Glutamatergic neuron (in vitro differentiated cells): ENCODE measurements at places on chromosomes 1 and 21.

DNA sequence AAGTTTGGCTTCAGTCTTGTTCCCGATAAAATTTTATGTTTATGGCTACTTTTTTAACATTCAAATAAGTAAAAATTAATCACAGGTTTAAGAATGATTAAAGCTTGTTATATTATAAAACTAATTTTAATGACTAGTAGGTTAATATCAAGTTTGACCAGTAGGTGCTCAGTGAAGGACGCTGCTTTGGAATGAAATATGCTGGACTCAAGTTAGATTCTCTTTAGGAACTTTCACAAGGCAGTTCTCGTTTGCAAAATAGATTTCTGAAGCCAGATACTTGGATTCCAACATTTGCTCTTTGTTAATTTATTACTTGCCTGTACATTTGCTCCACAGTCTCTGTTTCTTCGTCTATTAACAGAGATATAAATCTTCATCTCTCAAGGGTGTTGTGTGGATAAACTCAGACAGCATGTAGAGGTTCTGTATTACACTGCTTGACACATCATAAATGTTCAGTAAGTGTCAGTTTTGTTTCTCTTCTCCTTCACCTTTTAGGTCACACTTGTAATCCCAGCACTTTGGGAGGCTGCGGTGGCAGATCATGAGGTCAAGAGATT is 432.8 kb upstream of the CHRM3 start:
- no peak for DNase-seq

- DNase-seq = no peak
These were observed 241.1 kb downstream of the PDE4B start for GRCh38 chr1:66033781-66034180.

DNA sequence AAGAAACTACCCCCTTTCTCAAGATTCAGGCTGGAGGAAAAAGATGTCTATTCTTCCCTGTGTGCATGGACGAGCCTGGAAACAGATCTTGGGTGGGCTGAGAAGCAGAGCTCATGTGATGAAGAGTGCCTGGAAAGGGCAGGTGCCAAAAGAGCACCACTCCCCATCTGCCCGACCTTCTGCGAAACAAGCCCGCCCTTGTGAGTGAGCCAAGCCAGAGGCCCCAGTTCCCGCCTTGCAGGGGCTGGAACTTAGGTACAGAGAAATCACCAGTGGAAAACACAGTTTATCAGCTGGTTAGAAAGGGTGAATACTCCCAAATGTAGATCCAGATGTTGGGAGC is 26.7 kb upstream of the A3GALT2 start:
- DNase-seq = no peak

DNA sequence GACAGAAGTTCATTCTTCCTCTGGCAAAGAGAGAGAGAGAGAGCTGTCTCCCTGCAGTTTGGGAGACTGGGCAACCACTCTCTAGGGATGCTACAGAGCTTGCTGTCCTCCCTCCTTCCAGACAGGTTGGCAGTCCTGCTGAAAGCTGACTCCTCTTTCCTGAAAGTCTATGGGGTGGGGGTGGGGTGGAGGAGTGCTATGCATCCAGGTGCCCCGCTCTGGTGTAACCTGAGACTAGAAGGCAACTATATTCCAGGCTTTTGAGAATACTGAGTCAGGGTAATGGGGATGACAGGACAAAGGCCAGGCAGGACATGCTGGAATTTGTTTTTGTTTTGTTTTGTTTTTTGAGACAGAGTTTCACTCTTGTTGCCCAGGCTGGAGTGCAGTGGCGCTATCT is 55.4 kb downstream of the OPTC start:
- DNase-seq = no peak
